Stimulated activated CD4-positive, alpha-beta T cell treated with anti-CD3 and anti-CD28 coated beads, Interleukin-1b, Interleukin-23, amount 100 ng/mL, for 1 hour (primary cell): ENCODE measurements at places on chromosomes 16 and 17.
A peak's percentile ranks its signal among the peaks of the same experiment; 100 is the strongest.

DNA sequence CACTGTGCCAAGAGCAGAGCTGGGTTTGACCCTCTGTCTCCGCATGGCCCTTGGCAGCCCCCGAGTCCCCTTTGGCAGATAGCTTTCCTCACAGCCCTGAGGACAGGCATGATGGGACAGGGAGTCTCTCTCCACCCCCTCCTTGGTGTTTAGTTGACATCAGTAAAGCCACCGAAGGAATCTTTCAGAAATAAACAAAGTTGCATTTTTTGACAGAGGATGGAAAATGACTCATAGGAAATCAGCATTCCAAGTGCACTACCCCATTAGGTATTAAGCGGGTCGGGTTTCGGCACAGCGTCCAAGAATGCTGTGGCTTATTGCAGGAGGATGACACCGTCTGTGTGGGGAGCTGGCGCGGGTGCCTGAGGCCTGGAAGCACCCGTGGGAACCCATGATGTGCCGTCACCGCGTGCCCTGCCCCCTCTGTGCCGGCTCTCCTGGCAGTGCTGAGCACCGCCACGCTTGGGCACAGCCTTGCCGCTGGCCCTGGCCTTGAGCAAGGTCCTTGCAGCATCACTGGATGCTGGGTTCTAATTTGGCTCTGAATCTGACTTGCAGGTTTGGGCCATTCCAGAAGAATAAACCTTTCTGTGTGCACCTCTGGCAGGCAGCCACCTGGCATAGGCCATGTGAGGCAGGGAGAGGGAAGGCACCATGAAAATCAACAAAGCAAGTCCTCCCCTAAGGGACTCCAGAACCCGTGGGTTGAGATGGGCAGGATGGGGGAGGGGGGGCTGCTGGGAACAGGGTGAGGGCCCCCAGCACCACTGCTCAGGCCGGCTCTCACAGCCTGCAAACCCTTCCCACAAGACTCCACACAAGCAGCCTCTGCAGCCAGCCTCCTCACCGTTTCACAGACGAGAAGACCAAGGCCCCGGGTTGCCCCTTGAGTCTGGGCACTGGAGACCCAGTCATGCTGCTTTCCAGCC, 50.5 kb upstream of the ZNF469 start:
- no peak for DNase-seq

- DNase-seq: no peak
Measured at GRCh38 chr16:3810198-3810664, 70.3 kb downstream of the CREBBP start.

- no peak for DNase-seq
Measured at GRCh38 chr16:81597079-81597658, 152.6 kb downstream of the CMIP start.

GRCh38 chr17:65509032-65509431, 52.4 kb downstream of the AXIN2 start:
- DNase-seq: no peak

DNA sequence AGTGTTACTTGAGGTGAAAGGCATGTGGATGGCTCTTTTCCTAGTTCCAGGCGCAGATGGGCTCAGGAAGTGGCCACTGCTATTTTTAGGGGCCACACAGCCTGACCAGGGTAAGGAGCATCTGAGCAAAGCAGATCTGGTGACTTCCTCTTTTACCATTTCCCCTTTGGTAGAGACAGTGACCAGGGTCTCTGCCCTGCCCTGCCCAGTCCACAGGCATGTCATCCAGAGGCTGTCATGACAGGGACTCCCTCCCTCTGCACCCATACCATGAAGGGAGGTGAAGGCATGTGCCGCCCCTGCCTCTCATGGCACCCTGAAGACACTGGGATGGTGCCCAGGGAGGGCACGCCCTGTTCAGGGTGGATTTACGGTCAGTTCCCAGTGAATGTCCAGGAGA, 2.2 kb downstream of the PLA2G15 start:
- DNase-seq: no peak

DNA sequence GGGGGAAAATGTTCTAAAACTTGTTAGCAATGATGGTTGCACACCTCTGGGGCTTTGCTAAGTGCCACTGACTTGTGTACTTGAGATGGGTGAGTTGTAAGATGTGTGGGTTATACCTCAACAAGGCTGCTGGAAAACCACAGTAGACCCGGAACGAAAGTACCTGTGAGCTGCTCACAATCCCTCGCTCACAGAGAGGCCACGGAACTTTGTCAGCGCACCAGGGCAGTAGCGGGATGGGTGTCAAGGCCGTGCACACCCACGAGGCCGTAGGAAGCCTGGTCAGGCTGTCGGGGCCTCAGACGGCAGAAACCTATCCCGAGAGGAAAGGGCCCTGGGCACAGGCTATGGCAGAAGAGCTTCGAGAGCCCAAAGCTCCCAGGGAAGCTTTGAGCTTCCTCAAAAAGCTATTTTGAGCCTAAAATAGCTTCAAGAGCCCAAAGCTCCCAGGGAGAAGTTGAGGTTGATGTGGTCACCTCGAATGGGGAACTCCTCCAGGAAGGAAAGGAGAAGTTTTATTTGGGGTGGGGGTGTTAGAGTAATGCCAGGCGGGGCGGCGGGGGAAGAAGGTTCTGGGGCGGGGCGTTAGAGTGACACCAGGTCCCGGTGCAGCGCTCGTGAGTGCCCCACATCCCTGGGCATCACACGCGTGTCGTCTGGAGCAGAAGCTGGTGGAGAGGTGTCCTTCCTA, 19.0 kb downstream of the CBFA2T3 start:
- no peak for DNase-seq

DNA sequence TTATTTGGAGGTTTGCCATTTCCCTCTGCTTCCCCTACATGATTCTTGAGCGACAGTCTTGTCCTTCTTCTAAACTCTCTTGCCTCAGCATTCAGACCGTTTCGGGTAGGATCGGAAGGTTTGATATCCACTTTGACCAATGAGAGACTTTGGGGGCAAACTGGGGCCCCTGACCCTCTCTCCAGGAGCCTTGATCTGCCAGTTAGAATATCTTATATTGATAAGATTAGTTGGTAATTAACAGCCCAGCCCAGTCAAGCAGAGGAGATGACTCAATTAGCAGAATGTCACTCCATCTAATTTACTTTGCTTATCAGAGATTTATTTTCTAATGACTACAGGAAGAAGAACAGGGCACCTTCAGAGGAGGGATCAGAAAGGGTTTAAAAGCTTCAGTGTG, 532.8 kb downstream of the XYLT1 start:
- DNase-seq: no peak

GRCh38 chr16:57863434-57864160, 61.3 kb upstream of the KIFC3 start:
- no peak for DNase-seq

DNA sequence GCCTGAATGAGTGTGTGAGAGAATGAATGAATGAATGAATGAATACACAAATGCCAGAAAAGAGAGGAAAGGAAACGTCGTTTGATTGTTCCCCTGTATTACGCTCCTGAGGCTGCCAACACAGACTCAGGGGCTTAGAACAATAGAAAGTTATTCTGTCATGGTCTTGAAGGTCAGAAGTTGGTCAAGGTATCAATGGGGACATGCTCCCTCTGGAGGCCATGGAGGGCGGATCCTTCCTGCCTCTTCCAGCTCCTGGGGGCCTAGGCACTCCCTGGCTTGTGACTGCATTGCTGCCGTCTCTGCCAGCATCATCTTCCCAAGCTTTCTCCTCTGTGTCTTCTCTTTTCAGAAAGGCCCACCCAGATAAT, 1.5 kb upstream of the SLC38A8 start:
- no peak for DNase-seq

- DNase-seq: peak; percentile 13
Measured at GRCh38 chr17:27807567-27808470, 7.5 kb upstream of the NOS2 start.

- no peak for DNase-seq
Measured at GRCh38 chr16:47986031-47986430, 169.8 kb downstream of the ABCC12 start.

DNA sequence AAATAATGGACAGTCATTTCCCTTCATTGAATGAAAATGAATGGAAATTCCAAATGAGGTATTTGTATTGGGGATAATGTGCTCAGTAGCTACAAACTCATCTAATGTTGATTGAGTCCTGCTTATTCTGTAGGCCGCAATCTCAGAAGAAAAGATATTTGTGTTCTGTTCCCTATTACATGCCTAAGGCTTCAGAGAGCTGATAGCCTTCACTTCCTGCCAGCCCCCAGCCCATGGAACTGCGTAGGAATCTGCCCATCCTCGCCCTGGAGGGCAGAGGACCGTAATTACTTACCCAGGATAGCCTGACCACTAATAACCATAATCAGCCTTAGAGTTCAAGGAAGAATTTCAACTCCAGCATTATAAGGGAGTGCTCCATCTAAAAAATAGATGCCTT, 17.9 kb upstream of the SNTB2 start:
- no peak for DNase-seq

- no peak for DNase-seq
Measured at GRCh38 chr16:14071576-14072271, 605 bp downstream of the MRTFB start.

DNA sequence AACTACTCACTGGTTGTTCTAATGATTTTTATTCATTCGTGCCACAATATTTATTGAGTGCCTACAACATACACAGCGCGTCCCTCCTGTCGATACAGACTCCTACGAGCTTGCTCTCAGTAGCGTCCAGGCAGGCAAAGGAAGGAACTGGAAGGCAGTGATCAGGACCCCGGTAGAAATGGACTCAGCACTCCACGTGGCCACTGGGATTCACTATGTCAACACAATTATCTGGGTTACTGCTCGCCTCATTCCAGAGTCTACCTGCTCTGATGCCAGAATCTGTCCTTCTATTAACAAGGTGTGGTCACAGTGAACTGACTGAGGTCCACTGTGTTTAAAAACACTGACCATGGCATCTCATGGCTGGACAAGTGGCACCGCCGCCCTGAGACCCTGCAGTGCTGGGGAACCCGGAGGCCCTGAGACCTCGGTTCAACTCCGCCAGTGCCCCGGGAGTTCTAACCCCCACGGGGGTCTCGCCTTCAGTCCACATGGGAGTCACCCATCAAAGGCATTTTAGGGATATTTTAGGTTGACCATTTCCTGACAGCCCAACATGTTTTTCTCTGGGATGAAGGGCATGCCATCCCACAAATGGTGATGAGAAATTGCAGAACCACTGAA, 71.4 kb downstream of the ZFHX3 start:
- DNase-seq: no peak

GRCh38 chr16:17491140-17491662, 20.4 kb upstream of the XYLT1 start:
- no peak for DNase-seq

DNA sequence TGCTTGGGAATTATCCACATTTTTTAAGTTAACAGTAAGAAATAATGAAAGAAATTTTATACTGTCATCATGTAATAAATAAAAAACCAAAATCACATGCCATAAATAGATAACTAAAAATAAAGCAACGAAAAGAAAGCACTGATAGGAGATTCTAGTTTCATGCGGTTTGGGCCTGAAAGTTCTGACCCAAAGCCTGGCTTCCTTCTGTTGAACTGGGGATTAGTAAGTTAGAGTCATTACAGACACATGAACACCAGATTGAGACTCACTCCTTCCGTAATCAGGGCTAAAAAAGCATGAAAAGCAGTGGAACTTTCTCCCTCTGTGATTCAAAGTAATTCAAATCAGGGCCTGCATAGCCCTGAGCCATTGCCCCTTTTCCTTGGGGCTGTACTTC, 13.2 kb upstream of the SLC6A2 start:
- no peak for DNase-seq

- DNase-seq: no peak
Measured at GRCh38 chr17:78010759-78011158, 52.3 kb downstream of the TNRC6C start.

DNA sequence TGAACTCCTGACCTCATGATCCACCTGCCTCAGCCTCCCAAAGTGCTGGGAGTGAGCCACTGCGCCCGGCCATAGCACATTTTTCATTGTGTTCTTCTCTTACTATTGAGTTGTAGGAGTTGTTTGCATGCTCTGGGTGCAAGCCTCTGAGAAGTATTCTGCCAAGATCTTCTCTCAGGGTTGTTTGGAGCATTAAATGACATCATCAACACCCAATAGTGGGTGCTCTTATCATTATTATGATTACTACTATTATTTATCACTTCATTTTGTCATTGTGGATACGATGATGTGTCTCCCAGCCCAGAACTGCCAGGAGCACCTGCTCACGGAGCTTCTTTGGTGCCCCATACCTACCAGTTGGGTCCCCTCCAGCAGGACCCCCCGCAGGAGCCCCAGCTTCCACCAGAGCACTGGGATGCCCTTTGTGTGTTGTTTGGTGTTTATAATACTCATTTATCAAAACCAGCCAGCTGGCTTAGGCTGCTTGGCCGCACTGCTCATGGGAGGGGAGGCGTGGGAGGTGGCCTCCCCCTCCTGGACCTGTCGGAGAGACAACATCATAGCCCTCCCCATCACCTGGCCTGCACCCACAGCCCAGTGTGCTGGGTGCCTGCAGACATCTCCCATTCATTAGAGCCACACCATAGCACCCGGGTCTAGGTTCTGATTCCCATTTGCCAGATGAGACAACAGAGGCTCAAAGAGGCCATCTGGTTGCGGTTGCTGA, 12.9 kb upstream of the MAP2K3 start:
- DNase-seq: no peak

DNA sequence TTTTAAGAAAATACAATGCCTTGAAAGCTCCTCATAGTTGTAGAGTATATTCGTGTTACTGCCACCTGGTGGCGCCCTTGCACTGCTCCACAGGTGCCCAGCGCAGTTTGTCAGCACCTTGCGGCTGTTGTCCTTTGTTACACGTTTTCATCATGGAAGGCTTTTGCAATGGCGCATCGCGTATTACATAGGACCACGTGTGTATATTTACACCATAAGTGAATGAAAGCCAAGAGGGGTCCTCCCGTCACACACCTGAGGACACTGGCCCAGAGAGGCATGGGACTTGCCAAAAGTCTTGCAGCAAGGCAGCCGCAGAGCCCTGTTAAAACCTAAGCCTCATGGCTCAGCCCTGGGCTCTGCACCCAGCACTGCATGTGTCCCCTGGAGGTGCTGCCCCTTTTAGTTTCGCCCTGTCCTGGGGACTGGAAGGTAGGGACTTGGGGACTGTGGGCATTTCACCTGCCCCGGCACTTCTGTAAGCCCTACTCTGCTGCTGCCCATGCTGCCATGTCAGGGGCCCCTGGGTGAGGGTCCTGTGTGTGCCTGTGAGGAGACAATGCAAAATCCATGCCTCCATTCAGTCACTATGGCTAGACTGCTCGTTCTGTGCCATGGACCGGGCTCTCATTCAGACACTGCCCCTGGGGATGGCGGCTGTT, 24.3 kb downstream of the POLR3E start:
- peak; percentile 41 for DNase-seq
